Activated CD4-positive, alpha-beta memory T cell treated with anti-CD3 and anti-CD28 coated beads for 36 hours (primary cell): ENCODE measurements at places on chromosomes 2 and 18. TPM values are rescaled to one million over a fixed set of nuclear protein-coding genes. Genes with fewer than 3 reads are reported as not detected.

GRCh38 chr18:32278177-32278799, 88.4 kb downstream of the MEP1B start:
- DNase-seq: no peak

Gene SP140
- total RNA-seq: 150 TPM

Gene GAL3ST2
- 0.65 TPM for total RNA-seq

DNA sequence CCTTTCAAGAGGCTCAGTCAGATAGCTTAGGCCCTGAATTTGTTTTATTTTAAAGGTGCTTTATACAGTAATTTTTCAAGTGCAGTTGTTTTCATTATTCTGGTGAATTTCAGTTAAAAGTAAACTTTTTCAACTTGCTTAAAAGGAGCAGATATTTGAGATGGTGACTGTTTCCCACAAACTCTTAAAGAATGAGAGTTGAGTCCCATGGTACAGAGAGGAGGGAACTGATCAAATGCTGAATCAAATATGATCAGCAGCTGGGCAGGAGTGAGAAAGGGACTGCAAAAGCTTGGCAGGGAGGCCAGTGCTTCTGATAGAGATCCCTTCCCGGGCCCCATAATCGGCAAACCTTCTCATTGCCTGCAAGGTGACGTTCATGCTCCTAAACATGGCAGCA, 91.2 kb downstream of the KCNS3 start:
- DNase-seq: no peak

Gene SP140L
- total RNA-seq: 44.1 TPM

- DNase-seq: no peak
These were observed 66.9 kb downstream of the ACVR1 start for GRCh38 chr2:157809212-157809611.

Gene TTL
- 39.0 TPM for total RNA-seq

Gene GALM
- total RNA-seq: 90.2 TPM

DNA sequence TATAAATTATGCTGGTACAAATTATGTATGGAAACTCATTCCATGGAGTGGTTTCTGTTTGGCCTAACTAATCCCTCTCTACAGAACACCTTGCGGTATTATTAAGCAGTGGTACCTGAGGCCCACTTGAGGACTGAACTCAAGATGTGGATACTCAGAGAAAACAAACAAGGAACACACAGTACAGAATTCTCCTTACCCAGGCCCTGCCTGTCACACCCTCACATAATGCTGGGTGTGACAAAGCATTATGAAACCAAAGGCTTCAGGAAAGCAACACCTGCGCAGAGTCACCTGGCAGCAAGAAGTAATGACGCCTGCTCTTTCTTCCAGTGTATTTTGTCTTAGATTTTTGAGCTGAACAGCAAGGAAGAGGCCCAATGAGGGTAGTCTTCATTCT, 264.7 kb downstream of the PAX3 start:
- no peak for DNase-seq

- DNase-seq: no peak
These were observed 61.7 kb downstream of the PDCL3 start for GRCh38 chr2:100624536-100624935.

- no peak for DNase-seq
These were observed 335.2 kb upstream of the TNP1 start for GRCh38 chr2:217195016-217195415.

Gene ANKRD29
- total RNA-seq: not detected

DNA sequence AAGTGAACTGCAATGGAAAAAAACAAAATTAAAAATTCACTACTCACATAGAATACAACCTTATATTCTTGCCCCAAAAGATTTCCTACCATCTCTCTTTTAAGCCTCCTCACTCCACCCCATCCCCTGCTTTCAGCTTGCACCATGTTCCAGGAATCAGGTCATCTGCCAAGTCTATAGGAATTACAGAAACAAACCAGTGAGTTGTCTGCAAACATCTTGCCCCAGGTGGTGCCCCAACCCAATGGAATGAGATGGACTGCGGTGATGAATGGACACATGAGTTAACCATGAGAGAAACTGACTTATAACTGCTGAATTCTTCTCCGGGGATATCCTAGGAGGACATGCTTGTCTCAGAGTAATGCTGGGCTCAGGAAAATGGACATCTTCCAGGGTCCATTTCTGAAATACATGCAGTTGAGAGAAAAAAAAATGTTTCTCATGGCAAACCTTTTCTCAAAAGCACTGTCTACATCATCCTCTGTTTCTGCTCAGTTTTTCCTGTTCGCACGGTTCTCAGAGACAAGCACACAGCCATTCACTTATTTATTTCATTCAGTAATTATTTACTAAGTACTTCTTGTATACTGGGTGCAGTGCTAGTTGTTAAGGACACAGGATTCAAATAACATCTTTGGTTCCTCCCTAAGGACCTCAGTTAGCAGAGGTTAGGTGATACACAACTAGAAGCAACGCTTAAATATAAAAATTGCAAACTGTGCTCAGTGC, 350.0 kb downstream of the RND3 start:
- DNase-seq: no peak

Gene HDLBP
- 251 TPM for total RNA-seq

DNA sequence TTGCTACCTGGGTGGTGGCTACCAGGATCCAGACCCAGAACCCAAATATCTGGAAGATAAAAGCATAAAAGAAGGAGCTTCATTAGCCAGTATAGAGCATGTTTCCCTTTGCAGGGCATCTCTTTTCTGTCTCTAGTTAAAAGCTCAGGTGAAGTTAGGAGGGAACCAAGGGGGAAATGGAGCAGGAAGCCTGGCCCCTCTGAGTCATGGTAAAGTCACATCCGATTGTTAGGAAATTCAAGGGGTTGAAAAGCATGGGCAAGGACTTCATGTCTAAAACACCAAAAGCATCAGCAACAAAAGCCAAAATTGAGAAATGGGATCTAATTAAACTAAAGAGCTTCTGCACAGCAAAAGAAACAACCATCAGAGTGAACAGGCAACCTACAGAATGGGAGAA, 126.9 kb downstream of the RPIA start:
- DNase-seq: no peak

Gene COPS7B
- total RNA-seq: 50.6 TPM

Gene CABYR
- 1.00 TPM for total RNA-seq

Gene MRO
- not detected for total RNA-seq

DNA sequence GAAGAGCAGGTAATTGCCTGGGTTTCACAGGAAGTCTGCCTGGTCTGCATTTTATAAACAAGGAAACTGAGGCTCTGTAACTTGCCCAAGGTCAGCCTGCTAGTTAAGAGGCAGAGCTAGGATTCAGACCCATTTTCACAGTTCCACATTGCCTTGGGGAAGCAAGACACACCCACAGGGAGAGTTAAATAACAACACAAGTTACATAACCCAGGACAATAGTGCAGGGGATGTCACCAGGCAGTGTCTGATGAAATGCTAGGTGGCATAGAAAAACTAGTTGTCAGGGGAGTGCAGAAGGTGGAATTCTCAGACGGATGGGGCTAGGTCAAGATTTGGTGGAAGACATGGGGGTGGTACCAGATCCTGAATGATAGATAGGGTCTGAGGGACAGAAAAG, 69.7 kb downstream of the PRKCE start:
- no peak for DNase-seq

GRCh38 chr18:3998698-3999333, 456.3 kb downstream of the DLGAP1 start:
- no peak for DNase-seq
